CD4-positive, alpha-beta T cell treated with Interleukin-4 for 4 hours (primary cell): ENCODE measurements at places on chromosomes 7 and 10.
A peak's percentile ranks its signal among the peaks of the same experiment; 100 is the strongest.

DNA sequence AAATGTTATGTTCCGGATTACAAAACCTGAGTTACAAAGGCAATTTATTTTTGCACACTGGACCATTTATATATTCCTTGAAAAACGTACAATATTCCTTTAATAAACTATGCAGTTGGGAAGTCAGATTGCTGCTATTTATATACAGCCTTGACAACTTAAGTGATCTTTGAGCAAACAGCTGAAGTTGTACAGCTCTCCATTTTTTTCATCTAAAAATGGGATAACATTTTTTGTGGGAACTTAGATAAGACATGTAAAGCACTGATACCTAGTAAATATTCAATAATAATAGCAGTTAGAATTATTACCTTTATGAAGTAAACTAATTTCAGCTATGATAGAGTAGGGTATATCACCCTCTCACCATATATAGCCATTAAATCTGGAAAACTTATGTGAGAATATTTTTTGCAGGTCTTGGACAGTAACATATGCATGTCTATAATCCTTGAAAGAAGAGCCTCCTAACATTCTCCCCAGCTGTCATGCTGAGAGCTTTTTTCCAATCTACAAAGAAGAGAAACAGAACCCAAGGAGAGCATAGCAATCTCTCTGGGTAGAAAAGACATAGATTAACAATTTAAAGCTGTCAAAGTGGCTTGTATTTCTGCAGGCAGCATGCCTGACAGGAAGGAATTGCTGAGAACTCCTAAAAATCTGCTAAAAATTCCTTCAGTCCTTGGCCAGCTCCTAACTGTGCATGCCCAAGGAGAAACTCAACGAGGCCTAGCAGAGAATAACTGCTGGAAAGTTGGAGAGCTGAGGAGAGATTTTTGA is 326.0 kb downstream of the CRPPA start:
- no peak for DNase-seq

DNA sequence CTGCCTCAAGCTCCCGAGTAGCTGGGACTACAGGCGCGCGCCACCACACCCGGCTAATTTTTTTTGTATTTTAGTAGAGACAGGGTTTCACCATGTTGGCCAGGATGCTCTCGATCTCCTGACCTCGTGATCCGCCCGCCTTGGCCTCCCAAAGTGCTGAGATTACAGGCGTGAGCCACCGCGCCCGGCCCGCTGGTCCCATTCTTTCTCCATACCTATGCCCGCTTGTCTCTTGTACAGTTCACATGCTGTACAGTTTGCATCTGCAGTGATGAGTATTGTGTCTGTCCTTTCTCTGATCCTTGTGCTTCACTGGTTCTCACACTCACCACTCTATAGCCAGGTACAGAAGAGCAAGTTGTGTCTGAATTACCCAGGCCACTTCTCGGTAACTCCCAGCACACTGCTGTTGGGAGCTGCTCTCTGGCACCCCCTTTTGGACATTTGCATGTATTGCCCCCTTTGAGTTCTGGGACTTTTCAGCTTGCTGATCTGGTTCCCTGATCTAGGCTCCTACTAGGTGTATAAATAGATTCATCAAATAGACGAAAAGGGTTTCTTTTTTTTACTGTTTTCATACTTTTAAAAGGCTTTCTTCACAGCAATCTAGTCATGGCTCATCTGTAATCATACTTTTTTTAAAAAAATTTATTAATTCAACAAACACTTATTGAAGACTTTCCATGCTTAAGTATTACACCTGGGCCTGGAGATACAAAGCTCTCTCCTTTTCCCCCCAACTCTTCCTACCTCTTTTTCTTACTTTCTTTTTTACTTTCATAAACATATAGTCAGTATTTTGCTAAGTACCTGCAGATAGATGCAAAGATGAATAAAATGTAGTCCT is 53.5 kb downstream of the AOAH start:
- DNase-seq, result peak; percentile 74

GRCh38 chr10:130854151-130854550 is 457.4 kb downstream of the TCERG1L start:
- no peak for DNase-seq

- no peak for DNase-seq
Measured at GRCh38 chr10:31878486-31878885, 50.1 kb downstream of the ARHGAP12 start.

- no peak for DNase-seq
Measured at GRCh38 chr7:114648680-114649079, 234.1 kb downstream of the FOXP2 start.

GRCh38 chr7:39468808-39469374 is 97.3 kb upstream of the YAE1 start:
- no peak for DNase-seq

GRCh38 chr7:27202018-27202861 is 2.3 kb upstream of the HOXA13 start:
- no peak for DNase-seq
